GM23248 (cell line): ENCODE measurements at places on chromosomes 2 and 18. TPM values are rescaled to one million over a fixed set of nuclear protein-coding genes. Genes with fewer than 3 reads are reported as not detected.

NAT8 gene
- not detected in 2 replicates for total RNA-seq

REG1B gene
- not detected in 2 replicates for total RNA-seq

HS6ST1 gene
- 27.3 and 35.8 TPM in 2 replicates for total RNA-seq

CPS1 gene
- 2.0 and 4.9 TPM in 2 replicates for total RNA-seq

POTEC gene
- total RNA-seq, result not detected in 2 replicates

C2orf80 gene
- total RNA-seq, result not detected in 2 replicates

DNA sequence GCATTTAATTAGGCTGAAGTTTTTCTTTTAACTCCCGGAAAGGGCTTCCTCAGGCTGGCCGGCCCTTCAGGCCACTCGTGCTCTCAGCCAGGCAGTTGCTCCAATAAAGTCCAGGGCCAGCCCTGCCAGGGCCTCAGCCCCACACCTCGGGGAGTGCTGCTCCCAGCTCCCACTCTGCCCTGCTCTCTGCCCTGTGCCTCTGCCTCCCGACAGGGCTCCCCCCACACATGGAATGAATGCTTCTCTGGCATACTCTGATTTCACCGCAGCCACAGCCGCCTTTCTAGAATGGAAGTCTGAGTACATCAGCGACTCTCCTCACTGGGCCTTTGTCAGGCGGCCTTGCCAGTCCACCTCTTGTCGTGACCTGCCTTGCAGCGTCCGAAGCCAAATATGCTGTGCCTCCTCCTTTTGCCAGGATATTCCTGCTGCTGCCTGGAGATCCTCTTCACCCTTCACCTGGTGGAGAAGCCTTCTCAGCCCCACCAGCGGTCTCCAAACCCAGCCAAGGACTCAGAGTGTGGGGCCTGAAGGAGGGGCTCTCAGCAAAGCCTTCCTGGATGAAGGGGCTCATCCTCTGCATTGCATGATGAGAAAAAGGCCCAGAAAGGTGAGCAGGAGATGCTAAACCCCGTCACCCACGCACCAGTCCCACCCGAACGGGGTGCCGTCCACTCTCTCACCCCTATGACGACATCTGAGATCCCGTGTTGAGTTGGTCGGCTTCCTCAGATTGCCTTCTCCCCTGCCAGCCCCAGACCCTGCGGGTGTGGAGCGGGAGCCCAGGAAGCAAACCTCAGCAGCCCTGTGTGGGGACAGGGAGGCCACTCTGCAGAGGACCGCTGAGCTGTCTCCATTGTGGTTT, 472.7 kb upstream of the HS6ST1 start:
- DNase-seq, result no peak

DNA sequence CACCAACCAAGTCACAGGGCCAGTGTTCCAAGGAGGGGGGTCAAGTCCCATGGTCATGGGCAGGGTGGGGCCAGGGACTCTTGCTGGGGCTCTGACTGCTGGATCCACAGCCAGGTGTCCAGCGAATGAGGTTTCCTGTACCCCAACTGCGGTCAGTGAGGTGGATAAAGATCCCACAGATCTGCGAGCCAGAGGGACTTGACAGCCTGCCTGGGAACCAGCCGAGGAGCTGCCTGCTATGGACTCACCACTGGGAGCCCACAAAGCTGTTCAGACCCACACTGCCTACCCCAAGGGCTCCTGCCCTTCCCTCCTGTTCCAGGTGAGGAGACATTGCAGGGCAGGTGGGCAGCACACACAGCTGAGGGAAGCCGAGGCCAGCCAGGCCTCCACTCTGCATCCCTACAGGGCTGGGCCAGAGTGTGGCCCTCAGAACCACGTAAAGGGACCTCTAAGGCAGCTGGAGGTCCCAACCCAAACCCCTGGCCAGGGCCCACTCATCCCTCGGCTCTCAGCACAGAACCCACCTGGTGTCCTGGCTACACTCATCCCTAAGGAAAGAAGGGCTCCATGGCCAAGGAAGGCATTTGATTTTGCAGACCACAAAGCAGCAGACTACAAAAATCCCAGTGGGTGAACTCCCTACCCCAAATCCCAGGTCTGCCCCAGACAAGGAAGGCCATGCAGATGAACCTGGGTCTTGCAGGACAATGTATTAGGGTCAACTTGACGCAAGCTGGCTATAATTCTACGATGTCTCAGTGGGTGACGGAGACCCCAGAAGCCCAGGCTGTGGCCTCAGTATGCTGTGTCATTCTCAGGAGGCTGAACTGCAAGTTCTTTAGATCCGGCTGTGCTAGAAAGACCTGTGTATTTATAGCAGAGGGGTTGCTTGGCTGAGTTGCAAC, 209.2 kb downstream of the MGAT5 start:
- no peak for DNase-seq

DNA sequence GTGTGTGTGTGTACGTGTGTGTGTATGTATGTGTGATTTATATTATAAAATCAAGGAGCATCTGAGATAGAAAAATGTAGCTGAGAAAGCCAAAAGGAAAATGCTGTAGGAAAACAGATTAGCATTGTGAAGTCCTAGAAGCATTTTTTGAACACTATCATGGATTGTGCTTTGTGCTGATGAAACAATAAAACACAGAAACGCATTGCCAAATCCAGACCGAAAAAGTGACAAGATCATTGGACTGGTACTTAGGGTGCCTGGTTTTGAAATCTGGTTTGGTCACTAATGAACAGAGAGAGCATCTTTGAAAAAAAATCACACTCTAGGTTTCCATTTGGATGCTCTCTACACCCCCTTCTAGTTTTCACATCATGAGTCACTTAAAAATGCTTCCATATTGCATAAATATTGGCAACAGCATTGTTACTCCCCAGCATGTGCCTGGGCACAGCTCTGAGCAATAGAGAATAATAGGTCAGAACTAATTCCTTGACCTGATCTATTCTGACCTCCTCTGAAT, 214.6 kb upstream of the LRRTM1 start:
- no peak for DNase-seq

DNA sequence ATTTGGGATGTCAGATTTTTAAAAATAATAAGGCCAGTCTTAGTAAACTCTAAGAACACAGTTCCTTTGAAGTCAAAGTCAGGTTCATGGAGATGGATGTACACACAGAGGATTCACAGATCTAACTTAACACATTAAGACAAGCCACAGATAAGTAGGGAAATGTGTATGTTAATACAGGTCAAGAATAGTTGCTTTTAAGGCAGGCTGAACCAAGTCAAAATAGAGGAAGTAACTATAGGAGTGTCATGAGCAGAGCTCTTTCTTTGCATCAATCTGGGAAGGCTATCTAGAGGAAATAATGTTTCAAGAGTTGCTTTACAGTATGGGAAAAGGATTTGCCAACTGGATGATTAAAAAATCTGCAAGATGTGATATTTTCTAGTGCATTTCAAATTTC, 128.0 kb upstream of the FBXO11 start:
- no peak for DNase-seq

TMEM178A gene
- total RNA-seq, result 0.32 TPM in 1 of 2 replicates, not detected in the other

- no peak for DNase-seq
These were observed 202.9 kb upstream of the HDAC4 start for GRCh38 chr2:239603411-239604356.

DNA sequence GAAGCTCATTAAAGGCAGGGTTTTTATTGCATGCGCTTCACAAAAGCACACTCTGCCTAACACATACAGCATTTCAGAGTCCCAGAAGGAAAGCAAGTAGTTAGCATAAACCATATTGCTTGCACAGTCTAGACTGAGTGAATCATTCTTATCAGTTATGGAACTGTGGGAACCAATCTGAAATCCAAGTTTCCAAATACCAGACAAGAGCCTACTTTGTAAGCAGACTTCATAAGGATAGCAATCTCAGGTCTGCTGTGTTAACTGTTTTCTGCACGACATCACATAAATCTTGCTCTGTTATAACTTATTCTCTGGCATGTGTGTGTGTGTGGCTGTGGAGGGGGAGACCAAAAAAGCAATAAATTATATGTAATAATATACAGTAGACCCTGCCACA, 608.1 kb upstream of the REG3G start:
- DNase-seq, result no peak

GRCh38 chr18:9884532-9885140, 1.1 kb upstream of the TXNDC2 start:
- no peak for DNase-seq

MARCHF4 gene
- total RNA-seq, result 10.6 and 14.5 TPM in 2 replicates

ACADL gene
- not detected in 2 replicates for total RNA-seq

FAM237A gene
- total RNA-seq, result not detected in 2 replicates

GRCh38 chr2:23445450-23445868, 60.5 kb downstream of the KLHL29 start:
- DNase-seq, result peak; percentile 72

DNA sequence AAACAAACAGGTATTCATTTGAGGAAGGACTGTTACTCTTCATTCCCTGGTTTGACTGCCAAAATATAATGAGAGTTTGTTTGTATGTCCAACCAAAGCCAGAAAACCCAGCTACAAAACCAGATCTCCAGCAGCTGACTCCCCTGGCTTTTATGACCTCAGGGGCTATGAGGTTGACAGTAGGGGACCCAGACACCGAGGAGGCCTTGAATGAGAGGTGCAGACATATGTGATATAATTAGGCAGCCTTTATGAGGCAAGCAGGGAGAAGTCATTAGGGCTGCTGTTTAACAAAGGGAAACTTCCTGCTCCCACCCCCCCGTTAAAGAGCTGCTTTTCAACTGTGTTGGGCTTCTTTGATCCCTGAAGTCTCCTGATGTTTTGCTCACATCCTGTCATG, 236.7 kb downstream of the SLC4A3 start:
- no peak for DNase-seq

GRCh38 chr2:190984595-190984994, 29.4 kb downstream of the STAT1 start:
- peak; percentile 83 for DNase-seq

DNA sequence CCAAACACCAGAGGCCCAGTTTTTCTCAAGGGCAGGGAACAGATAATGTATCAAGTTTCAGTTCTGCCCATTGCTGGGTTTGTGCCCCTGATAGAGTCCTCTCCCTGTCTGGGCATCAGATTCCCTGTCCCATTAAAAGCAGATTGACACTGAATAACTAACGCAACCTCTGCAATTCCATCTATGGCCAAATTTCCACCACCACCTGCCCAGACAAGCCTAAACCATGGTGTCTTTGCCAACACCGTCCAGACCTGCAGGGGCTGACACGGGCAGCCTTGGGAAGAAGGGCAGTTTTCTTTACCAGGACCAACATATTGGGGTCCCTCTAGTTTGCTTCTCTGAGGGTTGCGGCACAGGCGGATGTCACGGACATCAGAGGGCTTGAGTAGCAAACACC, 26.4 kb upstream of the PAX8 start:
- no peak for DNase-seq

- peak; percentile 63 for DNase-seq
These were observed 19.1 kb upstream of the ARHGAP25 start for GRCh38 chr2:68715353-68716041.

DNA sequence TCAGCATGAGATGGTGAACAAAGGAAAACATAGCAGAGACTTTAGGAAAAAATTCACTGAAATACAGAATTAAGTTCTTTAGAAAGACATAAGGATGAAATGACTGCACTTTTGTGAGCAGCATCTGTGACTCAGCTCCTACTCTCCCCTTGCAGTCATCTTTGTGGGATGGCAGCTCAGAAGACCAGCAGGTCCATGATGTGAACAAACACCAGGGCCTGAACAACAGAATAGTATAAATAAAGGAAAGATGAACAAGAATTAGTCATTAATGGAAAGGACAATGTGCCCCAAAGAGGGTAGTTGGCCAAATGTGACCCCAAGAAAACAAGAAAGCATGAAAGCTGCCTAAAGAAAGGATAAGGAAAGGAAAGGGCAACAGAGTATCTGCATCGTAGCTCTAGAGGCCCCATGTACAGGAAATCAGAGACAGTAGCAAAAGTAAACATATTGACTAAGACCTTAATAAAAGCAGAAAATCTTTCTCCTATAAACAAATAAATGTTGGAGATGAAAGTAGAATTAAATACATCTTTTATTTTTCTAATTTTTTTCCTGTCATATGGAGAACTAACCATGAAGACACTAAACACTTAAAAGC, 318.0 kb downstream of the ZEB2 start:
- DNase-seq, result peak; percentile 67

DNA sequence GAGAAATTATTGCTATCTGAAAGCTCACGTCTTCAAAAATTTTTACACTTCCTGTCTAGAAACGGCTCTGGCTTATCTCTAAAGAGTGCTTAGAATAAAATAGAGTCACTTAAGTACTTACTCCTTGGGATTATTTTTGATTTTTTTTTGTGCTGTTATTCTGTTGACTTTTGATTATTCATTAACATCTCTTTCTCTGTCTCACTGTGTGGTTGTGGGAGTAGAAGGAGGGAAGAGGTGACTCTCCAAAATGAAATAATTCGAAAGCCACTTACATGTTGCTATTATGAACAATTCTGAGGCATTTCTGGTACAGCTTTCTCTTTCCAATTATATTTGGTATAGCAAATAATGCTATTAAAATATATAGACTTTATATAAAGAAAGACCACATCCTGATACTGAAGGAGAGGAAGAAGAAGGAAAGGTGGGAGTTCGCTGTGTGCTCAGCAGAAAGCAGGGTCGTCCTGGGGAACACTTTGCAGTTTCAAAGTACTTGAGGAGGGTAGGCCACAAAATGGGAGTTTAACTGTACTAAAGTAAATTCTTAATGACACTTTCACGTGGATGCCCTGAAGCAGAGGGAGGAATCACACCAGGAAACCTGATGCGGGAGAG, 9.6 kb upstream of the MMADHC start:
- DNase-seq, result no peak

GRCh38 chr2:159774370-159774990, 23.5 kb downstream of the CD302 start:
- DNase-seq, result no peak
